ENCODE measurements at places on chromosomes 4 and X.

DNA sequence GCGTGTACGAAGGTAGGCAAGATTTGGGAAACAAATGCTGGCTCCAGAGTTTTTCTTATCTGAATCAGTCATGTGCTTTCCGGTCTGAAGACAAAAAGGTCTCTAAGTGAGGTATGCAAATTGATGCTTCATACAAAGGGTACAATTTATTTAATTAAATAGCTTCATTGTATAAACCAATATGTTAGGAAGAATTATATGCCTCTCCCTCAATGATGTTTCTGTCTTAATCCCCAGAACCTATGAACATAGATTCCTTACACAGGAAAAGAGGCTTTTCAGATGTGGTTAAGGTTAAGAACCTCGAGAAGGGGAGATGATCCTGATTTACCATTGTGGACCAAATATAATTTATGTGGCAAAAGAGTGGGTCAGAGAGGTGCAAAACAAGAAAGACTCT lies 543.5 kb upstream of the PCDH10 start:
- DNase-seq: no peak

GRCh38 chrX:130280901-130281300 lies 12.2 kb upstream of the ZNF280C start:
- DNase-seq: no peak

GRCh38 chrX:82320569-82320968 lies 1118.7 kb downstream of the SH3BGRL start:
- DNase-seq: no peak

GRCh38 chrX:64536736-64537135 lies 141.5 kb upstream of the MTMR8 start:
- DNase-seq: no peak

- DNase-seq: no peak
Observed at GRCh38 chrX:22163326-22163725, 109.4 kb upstream of the CBLL2 start.

DNA sequence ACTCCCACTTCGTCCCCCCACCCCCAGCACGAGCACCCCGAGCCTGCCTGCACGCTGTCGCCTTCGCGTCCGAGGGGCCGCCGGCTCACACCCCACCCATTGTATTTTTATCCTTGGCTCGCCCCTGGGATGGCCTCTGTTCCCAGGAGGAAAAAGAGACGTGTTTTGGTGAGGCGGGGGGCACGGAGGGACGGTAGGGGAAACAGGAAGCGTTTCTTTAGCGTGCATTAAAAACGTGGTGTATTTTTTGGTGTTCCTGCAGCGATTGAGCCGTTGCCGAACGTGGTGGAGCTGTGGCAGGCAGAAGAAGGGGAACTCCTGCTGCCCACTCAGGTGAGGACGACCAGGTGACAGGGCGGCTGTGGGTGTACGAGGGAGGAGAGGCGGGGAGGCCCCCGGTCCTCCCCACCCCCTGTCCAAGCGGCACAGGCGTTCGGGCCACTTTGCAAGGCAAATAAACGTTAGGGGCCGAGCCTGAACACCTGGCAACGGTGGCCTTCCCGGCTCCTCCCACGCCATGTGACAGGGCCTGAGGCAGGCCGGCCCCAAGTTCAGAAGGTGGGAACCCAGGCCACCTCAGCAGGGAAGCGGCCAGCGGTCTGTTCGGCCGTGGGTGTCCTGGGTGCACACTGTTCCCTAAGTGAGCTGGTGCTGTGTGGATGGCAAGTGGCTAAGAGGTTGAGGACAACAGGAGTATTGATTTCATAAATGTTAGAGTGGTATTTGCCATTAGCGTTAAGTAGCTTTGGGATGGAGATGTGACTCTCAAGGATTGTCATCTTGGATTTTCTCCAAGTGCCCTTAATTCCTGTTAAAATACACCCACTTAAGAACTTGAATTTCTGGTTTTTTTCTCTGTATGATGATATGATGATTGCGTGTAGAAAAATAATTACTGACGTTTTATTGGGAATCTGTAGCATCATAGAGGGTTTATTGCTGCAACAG lies 1.1 kb downstream of the TMEM131L start:
- no peak for DNase-seq

DNA sequence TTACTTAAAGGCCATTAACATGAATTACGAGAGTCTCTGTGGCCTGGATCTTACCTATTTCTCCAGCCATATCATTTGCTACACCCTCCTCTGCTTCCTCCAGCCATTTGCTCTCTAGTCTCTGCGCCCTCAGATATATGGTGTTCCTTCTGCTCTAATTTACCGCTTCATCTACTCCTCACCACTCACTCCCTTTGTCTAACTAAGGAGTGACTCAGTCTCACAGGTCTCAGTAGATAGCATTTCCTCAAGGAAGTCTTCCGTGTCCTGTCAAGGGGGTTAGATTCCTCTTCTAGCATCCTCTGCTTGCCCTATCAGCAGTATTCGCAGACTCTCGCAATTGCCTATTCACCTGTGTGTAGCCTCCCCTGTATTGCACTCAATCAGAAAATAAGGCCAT lies 892.1 kb upstream of the INTU start:
- DNase-seq: no peak

DNA sequence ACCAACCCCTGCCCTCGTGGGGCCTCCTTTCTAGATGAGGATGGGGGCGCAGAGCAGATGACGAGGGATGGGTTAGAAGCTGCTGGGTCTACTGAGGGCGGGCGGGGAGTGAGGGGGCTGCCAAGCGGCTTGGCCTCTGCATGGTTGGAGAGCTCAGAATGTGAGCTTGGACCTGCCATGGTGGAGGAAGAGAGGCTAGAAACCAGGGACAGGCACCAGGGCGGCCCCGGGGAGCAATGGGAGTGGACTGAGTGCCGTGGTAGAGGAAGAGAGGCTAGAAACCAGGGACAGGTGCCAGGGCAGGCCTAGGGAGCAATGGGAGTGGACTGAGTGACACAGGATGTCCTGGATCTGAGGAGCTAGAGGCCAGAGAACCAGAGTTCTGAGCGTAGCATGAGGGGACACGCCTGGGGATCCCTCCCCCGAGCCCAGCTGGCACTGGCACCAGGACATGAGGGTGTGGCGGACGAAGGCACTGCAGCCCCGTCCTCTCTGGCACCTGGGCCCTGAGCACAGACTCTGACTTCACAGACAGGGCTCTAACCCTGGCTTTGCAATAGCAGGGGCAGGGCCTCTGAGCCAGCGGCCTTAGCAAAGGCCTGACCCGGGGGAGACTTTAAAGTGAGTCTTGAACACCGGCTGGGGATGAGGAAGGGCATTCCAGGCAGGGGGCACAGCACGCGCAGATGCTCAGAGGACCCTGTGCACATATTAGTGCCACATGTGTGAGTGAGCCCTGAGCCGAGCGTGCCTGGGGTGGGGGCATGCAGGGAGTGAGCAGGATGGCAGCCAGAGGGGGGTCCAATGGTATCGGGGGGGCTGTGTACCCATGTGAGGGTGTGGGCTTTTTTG lies 214.0 kb upstream of the PSAPL1 start:
- no peak for DNase-seq

GRCh38 chrX:124433186-124433585 lies 86.8 kb downstream of the SH2D1A start:
- no peak for DNase-seq

DNA sequence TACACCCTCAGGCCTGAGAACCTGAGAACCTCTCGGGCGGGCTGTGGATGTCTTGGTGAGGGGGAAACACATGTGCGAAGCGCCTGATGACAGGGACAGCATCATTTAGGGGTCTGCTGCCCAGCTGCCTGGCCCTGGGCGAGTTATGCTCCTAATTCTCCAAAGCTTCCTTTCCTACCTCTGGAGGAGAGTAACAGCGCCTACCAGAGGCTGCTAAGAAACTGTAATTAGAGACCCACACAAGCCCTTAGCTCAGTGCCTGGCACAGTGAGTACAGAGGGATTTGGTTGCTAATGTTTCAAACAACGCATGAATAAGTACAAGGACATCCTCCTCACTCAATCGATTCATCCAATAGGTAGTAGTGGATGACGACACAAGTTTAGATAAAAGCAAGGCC lies 40.4 kb downstream of the BCOR start:
- no peak for DNase-seq

DNA sequence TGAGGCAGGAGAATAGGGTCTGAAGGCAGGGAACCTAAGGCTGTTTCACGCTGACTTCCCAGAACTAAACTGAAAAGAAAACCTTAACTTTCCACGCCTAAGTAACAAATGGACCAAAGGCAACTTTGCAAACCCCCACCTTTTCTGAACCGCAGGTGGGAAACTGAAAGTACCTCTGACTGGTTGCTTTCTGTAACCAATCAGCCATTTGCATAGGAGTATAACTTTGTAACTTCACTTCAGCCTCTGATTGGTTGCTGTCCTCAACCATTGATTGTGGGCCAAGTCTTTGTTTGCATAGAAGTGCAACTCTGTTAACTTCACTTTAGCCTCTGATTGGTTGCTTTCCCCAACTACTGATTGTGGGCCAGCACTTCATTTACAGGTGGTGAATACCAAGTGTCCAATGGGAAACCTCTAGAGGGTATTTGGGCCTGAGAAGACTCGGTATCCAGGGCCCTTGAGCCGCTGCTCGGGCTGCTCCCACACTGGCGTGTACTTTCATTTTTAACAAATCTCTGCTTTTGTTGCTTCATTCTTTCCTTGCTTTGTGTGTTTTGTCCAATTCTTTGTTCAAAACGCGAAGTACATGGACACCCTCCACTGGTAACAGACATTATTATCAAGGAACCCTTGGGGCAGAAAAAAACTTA lies 121.6 kb upstream of the CBR4 start:
- DNase-seq: no peak

DNA sequence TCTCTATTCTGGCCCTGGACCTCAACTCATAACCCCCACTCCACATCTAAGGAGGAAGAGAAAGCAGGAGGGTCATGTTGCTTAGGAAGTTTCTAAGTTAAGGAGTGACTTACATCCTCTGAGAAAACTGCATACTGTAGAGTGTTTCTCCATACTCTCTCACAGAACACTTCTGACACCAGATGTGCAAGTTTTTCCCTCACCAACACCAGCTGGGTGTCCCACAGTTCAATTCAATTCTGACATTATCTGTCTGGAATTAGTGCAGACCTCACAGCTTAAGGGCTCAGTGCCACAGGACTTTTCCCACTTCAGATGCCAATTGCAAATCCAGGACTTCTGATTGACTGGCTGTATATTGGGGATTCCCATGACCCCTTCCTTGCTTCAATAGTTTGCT lies 89.0 kb upstream of the SFRP2 start:
- DNase-seq: no peak

- DNase-seq: no peak
Observed at GRCh38 chr4:17665852-17666251, 51.4 kb downstream of the MED28 start.

GRCh38 chrX:623599-624315 lies 6.8 kb upstream of the SHOX start:
- no peak for DNase-seq

DNA sequence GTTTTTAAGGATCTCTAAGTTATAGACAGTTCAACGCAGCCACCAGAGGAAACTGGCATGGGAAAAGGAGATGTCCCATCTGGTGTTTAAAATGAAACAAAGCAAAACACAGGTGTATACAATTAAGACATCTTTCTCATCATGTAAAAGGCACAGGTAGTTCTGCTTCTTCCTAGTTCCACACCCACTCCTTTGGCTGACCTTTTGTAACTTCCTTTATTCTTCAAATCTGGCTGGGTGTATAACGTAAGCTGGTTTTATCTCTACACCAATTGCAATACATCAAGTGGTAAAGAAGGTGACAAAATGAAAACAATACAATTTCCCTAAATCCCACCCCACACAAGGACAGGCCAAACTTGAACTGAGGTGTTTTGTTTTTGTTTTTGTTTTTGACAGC lies 27.3 kb upstream of the FBXW7 start:
- DNase-seq: no peak

DNA sequence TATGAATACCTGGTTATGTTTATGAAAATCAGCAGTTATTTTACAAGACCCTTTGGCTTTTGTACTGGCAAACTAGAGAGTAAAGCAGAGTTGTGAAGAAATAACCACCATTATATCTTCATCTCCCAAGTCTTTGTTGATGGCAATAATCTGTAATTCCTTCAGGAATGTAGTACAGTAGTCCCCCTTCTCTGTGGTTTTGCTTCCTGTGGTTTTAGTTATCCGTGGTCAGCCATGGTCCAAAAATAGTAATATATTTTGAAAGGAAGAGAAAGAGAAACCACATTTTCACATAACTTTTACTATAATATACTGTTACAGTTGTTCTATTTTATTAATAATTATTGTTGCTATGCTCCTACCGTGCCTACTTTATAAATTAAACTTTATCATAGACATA lies 27.8 kb downstream of the BANK1 start:
- DNase-seq: peak; percentile 78

DNA sequence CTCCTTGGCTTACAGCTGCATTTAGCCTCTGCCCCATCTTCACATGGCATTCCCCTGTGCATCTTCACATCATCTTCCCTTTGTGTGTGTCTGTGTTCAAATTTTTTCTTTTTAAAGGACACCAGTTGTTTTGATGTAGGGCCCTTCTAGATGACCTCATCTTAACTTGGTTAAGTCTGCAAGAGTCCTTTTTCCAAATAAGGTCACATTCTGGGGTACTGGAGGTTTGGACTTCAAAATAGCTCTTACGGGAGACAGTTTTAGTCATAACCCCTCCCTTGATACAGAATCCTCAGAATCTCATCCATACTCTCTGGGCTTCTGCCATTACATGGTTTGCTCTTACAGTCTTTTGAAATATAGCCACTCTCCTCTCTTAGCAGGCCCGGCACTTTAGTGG lies 231.5 kb upstream of the ATP6AP2 start:
- peak; percentile 3 for DNase-seq

GRCh38 chr4:24339260-24339659 lies 245.1 kb downstream of the DHX15 start:
- no peak for DNase-seq

DNA sequence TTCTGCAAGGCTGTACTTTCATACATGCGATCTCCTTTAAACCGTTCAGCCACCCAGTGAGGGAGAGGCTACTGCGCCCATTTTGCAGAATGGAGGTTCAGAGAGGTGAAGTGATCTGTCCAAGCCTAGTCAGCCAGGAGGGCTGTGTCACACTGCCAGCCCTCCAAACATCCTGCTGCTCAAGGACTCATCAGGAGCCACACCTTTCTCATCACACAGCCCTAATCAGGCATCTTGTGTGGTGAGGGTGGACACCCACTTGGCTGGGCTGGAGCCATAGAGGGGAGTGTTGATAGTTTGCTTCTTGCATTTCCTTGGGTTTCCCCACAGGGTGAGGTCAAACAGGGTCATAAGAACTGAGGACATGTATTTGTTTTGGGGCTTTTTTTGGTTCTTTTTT lies 5.4 kb upstream of the CXCR3 start:
- DNase-seq: no peak

DNA sequence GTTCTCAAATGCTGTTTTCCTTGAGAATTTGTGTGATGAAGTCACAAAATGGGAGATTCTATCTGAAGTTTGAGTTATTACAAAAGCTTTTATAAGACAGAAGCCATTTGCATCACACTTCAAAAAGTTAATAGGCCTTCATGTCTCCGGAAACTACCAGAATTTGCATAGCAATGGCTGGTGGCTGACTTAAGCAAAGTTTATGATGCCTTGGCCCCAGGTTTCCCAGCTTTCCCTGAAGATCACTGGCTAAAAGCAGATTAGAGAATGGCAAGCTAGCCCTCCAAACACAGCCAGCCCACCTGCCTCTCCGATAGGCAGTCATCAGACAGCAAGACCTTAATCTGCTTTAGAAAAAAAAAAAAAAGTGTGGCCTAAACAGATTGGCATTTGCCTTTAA lies 197.8 kb downstream of the HS3ST1 start:
- DNase-seq: no peak

- DNase-seq: peak; percentile 57
Observed at GRCh38 chr4:111228874-111229273, 606.0 kb upstream of the PITX2 start.

All from astrocyte (in vitro differentiated cells and primary cell).